Kidney capillary endothelial cell (primary cell): ENCODE measurements at places on chromosomes 1 and 21.
A peak's percentile ranks its signal among the peaks of the same experiment; 100 is the strongest.

- DNase-seq: peak; percentile 89
These were observed 27.5 kb downstream of the TRIM45 start for GRCh38 chr1:117093870-117094621.

- DNase-seq: no peak
These were observed 57.9 kb upstream of the SLC5A9 start for GRCh38 chr1:48164571-48164970.

DNA sequence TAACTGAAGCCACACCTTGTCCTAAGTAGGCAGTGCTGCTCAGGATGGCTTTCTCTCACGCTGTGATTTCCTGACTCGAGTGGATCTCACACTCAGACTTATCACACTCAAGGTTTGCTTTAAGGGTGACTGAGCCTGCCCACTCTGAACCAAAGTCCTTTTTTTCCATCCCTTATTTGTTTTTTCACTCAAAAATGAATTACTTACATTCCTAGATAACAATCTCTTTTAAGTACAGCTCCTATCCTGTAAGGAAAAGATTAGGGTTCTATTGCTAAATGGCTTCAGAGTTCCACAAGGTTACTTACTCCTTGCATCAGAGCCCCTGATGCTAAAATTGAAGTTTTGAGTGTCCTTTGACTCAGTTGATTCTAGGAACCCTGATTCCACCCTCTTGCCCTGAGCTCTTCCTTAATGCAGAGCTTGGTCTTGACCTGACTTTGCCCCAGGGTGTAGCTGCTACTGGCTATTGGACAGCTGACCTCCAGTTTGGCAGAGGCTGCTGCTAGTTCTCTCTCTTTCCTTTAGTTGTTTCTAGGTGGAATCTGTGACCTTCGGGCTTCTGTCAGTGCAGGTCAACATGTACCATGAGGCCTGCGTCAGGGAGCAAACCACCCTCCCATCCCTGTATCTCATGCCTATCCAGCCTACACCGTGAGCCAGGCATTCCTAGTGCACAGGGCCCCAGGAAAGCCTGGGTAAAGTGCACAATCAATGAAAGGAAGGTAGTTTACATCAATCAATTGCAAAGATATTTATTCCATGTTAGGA, 80.1 kb upstream of the CD55 start:
- DNase-seq: no peak

- no peak for DNase-seq
These were observed 79.4 kb downstream of the RPE65 start for GRCh38 chr1:68370101-68370915.

DNA sequence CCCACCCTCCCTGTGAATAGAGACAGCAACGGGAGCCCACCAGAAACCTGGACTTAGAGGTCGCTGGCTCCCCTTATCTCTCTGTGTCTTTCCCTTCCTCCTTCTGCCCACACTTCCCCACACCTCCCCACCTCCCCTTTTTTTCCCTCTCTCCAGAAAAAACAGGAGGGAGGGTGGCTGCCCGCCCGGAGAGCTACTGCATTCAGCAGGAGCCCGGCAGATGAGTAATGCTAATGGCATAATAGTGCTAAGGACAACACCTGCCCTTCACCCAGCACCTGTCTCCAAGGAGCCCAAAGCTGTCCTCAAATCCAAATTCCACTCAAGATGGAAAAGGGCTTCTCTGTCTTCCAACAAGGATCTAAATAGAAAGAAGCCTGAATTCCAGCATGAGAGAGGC, 11.4 kb upstream of the PRELP start:
- DNase-seq: no peak

- DNase-seq: no peak
These were observed 346.6 kb downstream of the RPS6KC1 start for GRCh38 chr1:213397638-213398037.

GRCh38 chr1:83508485-83509151, 490.3 kb downstream of the TTLL7 start:
- peak; percentile 2 for DNase-seq

GRCh38 chr1:225451340-225451739, 23.5 kb upstream of the LBR start:
- DNase-seq: no peak

GRCh38 chr1:31788825-31789256, 24.7 kb upstream of the ADGRB2 start:
- no peak for DNase-seq

GRCh38 chr21:43884861-43885417, 19.9 kb downstream of the AGPAT3 start:
- DNase-seq: no peak
